ENCODE measurements at places on chromosomes 4 and X.

DNA sequence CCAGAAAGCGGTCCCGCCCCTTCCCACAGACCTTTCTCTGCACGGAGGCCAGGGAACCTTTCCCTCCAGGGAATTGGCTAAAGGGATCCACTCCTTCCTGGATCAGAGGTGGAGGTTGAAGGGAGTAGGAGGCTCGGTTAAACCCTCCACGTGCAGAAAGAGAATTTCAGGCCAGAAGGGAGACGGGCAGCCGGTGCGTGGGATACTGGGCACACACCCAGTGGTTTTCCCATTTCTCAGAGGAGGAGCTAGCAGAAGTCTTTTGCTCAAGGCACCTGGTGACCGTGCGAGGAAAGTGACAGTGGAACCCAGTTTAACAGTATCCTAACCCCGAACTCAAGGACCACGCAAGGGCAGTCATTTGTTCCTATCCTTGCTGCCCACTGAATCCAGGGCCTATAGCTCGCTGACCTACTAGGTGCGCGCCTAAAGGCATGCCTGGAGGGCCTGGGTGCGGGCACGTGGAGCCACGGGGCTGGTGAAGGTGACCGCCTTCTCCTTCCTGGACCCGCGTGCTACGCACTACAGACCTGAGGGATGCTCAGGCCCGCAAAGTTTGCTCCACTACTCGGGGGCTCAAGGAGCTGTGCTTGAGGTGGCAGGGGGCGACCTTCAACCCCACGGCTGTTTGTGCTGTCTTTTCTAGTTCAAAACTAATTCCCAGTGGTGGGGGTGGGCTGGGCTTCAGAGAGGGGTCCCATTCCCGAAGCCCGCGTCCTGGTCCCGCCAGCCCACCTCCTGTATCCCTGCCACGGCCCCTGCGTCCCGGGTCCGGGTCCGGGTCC is 587 bp upstream of the AFF2 start:
- no peak for DNase-seq

DNA sequence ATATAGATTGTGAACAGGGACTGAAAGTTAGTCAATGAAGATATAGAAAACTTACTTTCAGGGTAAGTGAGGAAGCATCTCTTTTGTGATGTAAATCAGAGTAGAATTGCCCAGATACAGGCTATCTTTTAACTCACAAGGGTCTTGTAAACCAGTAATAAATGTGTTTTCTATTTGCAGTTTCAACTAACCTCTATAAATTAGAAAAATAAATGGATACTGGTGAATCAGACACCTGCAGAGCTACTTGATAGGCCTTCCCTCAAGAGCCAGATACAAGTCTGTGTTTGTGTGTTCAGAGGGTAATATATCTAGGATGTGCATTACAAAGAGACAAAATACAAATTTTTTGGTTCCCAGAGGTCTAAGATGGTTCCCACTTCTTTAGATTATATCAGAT is 82.9 kb downstream of the DCLK2 start:
- DNase-seq = no peak

DNA sequence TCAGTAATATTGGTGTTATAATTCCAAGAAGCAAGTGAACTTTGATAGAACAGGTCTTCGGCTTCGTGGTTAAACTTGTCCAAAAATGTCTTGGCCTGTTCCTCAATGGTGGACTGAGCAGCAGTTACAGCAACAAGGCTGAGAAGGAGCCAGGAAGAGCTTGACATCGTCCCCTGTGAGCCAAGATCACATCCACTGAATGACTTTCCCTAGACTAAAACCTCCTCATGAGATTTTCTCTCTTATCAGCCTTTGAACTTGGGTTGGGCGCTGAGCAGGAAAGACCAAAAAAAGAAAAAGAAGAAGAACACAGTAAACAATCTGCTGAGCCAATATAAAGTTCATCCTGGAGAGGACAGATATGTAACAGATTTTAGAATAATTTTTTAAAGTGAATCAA is at the start of gene ACE2:
ACE2 (minus strand) TSS at position 216 of the 400 bp plus-strand sequence; CDS start at position 167, 49 bp downstream.
- no peak for DNase-seq

DNA sequence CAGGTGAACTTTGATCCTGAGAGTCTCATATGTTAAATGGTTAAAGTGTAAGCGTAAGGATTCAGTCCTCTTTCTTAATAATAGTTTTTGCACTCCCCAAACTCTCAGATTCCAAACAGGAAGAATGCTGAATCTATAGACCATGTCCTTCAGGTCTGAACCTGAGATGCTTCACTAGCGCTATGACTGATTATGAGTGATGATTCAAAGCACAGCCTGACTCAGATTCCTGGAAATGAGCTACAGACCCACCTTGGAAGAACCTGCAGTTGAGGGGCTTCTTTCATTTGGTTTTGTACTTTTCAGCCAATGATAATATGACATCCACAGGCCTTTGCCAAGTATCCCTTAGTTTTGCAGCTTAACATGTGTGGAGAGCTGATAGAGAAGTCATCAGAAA is 1.4 kb downstream of the EDNRA start:
- no peak for DNase-seq

DNA sequence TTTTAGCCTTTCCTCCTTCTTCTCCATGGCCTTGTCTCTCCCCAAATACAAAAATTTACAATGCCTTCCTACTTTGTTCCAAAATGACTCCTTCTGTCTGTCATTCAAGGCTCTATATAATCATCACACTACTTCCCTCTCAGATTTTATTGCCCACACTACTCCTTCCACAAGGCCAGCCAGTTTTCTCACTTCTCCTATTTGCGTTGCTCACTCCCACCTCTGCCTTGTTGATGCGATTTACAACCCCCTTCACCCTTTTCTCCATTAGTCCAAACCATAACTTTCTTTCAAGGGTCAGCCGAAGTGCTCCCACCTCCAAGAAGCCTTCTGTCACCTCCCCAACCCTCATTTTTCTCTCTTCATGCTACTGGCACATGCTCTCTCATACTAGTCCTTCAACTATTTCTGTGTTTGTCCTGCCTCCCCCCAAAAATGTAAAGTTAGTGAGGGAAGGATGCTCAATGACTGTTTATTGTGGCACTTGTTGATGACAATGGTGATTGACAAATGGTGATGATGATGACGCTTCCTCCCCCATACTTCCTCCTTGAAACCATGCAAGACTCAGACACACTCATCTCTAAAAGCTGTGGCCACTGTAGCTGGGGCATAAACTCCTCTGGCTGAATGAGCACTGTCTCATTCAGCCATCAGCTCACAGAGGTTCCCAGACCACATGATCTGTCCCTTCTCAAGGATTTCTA is 2.7 kb upstream of the XKRX start:
- no peak for DNase-seq

DNA sequence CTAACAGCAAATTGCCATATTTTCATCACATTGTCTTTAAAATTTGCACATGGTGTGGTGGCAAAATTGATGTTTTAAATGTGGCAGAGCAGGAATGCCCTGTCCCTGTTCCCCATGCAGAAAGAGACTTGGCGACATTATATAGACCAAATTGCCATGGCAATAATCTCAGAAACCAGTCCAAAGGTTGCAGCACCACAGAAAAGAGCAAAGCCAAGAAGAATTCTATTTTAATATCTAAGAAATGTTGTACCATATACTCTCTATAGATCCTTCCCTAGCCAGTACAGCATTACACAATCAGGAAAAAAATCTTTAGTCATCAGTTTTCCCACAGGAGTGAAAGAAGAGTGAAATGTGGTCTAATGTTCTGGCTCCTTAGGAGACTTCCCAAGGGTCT is 80.0 kb downstream of the UGT2B28 start:
- DNase-seq = no peak

GRCh38 chr4:99202094-99202493 is 17.0 kb downstream of the ADH6 start:
- DNase-seq = no peak

DNA sequence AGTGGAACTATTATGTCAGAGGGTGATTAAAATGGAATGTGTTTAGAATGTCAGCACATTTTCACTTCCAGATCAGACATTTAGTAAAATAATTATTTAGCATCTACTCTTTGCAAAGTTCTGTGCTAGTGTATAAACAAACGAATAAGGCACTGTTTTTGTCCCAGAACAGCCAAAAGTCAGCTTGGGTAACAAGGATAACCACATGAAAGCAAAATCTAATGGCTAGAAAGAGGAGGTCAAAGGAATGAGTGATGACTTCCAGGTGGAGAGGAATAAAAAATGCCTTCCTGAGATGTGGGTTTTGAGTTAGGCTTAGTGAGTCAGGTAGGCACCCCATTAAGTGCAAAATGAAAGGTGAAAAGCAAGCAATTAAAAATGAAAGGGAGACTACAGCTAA is 112.6 kb downstream of the ATP10D start:
- no peak for DNase-seq

GRCh38 chrX:132491191-132491590 is 2.4 kb upstream of the MBNL3 start:
- DNase-seq = no peak

- DNase-seq = no peak
Observed at GRCh38 chr4:102632241-102633065, 128.3 kb downstream of the MANBA start.

Data from HuH-7.5 (cell line).